ENCODE measurements at places on chromosomes 5 and 9.

- DNase-seq, result no peak
Observed at GRCh38 chr5:115459855-115460341, 84.7 kb downstream of the FEM1C start.

DNA sequence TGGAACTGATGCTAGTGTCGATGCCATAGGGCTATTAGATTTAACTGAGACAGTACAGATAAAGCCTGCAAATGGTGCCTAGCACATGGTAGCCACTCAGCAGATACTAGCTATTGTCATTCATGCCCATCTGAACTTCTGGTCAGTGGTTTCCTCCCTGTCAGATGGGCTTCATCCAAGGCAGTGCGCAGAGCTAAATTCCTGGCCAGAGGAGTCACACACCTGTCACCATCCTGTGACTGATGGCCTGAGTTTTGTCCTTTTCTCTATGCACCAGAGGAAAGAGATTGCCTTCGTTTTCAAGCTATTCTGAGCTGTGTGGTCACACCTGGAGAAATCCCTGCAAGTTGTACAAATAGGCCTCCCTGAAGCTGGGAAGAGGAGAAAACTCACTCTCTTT lies 34.7 kb downstream of the MSX2 start:
- DNase-seq, result no peak

- DNase-seq, result no peak
Observed at GRCh38 chr5:112811023-112811422, 50.1 kb upstream of the SRP19 start.

- DNase-seq, result no peak
Observed at GRCh38 chr9:68493958-68494577, 46.6 kb downstream of the TMEM252 start.

GRCh38 chr5:143011585-143011984 lies 241.4 kb downstream of the ARHGAP26 start:
- no peak for DNase-seq

All from NCI-H446 treated with DMSO at 0.1 percent for 48 hours (cell line).